ENCODE measurements at places on chromosomes 11 and 22.

DNA sequence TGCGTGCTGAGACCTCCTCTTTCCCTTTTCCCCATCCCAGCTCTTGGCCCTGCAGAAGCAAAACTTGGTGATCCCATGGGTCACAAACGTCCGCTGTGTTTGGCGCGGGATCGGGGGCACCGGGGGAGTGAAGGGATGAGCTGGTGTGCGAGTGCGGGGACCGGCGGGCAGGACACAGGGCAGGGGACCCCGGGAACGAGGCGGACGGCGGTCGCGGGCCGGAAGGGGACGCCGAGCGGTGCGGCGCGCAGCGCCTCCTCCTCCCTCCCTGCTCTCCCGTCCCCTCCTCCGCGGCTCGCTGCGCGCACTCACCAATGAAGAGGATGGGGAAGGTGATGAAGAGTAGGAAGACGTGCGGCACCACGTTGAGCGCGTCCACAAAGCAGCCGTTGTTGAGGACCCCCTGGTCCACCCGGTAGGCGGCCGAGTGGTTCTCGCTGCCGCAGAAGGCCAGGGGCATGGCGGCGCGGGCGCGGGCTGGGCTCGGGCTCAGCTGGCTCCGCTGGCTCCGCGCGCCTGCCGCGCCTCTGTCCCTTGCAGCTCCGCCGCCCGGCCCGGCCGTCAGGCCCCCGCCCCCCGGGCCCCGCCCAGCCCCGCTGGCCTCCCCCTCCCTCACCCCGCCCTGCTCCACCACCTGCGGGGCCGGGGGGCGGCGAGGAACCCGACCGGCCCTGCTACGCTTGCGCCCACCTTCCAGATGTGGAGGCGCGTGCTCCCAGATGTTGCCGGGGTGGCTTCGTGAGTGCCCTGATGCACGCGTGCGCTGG lies at the start of gene ABCC8:
ABCC8 (minus strand) TSS at position 529 of the 767 bp plus-strand sequence; CDS start at position 460, 69 bp downstream.
- DNase-seq: no peak

DNA sequence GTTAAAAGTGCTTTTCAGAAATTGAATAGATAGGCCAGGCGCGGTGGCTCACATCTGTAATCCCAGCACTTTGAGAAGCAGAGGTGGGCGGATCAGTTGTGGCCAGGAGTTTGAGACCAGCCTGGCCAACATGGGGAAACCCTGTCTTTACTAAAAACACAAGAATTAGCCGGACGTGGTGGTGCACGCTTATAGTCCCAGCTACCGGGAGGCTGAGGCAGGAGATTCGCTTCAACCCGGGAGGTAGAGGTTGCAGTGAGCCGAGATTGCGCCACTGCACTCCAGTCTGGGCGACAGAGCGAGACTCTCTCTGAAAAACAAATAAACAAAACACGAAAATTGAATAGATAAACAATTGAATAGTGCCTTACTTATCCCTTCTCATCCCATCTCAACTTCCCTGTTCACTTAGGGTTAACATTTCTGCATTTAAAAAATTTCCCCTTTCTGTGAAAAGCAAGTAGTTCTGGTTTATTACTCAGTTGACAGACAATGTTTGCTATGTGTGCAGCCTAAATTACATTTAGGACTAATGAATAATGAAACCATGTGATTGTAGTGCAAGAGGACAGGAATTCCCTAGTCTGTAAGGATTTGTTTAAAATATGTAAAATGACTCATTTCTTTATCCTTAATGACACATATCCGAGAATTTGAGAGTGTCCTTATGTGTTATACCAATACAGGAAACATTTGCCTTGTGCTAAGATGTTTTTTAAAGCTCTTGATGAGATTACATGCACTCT lies 6.0 kb downstream of the RNF169 start:
- DNase-seq: peak; percentile 98

- DNase-seq: no peak
Measured at GRCh38 chr11:113952588-113952987, 22.3 kb upstream of the HTR3A start.

- DNase-seq: no peak
Measured at GRCh38 chr11:127223026-127223425, 222.5 kb upstream of the KIRREL3 start.

- peak; percentile 82 for DNase-seq
Measured at GRCh38 chr11:65026810-65027209, 429 bp upstream of the SNX15 start.

DNA sequence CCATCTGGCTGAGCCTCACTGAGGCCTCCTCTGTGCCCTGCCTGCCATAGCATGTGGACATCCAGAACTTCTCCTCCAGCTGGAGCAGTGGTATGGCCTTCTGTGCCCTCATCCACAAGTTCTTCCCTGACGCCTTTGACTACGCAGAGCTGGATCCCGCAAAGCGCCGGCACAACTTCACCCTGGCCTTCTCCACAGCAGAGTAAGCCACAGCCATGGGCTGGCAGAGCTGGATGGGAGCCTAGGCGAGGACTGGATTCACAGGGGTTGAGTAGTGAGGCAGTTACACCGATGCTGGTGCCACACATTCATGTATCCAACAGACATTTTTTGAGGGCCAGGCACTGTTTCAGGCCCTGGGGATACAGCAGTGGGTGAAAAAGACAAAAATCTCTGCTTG lies 9.1 kb downstream of the SMTNL1 start:
- DNase-seq: no peak

DNA sequence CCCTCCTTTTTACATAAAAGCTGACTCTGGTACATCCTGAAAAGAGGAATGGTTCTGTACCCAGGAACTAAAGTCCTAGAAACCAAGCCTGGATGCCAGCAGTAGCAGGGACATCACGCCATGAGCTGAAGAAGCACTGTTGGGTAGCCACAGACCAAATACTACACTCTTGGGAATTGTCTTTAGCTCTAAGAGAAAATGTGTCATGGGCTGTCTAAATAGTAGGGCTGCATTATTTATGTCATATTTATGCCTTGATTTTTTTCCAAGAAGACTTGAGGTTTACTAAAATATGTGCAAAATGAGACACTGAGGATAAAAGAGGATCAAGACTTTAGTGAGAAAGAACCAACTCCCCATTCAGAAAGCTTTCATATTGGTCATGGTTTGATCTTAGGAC lies 213.6 kb downstream of the RAB38 start:
- DNase-seq: no peak

DNA sequence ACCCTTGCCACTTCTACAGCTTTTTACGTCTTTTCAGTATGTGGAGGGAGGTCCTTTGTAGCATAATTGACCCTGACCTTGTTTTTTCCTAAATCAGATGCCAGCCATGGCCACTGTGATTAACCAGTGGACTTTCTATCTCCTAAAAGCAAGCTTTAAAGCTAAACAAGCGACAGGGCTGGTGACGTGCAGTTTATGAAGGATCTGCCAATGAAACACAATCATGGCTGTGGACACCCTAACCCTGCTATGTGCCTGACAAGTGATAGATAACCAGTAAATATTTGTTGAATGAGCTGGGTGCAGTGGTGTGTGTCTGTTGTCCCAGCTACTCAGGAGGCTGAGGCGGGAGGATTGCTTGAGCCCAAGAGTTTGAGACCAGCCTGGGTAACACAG lies 64.2 kb downstream of the LIF start:
- DNase-seq: no peak

DNA sequence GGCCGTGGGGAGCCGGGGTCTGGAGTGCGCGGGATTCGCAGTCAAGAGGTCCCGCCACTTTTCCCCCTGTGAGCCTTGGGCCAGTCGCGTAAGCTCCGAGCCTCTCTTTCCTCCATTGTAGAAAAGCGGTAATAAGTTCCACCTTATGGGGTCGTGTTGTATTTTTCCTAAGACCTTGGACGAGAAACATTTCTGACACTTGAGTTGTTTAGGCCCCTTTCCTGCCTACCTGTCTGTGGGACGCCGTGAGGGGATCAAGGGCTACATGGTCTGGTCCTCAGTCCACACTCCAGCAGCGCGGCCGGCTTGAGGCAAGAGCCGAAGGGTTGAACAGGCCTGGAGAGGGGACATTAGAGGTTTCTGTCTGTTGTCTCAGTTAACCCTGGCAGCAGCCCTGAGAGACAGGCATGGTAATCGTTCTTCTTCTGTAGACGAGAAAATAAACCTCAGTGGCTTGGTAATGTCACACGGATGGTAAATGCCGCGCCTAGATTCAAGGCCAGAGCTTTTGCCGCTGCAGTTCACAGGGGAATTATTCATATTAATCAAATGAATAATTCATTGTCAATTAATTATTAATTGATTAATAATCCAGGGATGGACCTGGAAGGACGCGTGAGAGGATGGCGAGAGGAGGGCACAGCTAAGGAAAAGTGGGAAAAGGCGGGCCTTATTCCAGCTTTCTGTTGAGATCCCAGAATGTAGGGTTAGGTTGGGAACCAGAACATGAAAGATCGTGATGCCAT lies 545 bp downstream of the FEN1 start:
- no peak for DNase-seq

GRCh38 chr11:76317296-76317695 lies 63.6 kb downstream of the THAP12 start:
- no peak for DNase-seq

- no peak for DNase-seq
Measured at GRCh38 chr22:48436201-48436931, 1391.3 kb downstream of the BRD1 start.

- peak; percentile 73 for DNase-seq
Measured at GRCh38 chr11:2151500-2152257, 9.3 kb downstream of the INS start.

- DNase-seq: no peak
Measured at GRCh38 chr11:122265981-122266380, 150.0 kb upstream of the BLID start.

DNA sequence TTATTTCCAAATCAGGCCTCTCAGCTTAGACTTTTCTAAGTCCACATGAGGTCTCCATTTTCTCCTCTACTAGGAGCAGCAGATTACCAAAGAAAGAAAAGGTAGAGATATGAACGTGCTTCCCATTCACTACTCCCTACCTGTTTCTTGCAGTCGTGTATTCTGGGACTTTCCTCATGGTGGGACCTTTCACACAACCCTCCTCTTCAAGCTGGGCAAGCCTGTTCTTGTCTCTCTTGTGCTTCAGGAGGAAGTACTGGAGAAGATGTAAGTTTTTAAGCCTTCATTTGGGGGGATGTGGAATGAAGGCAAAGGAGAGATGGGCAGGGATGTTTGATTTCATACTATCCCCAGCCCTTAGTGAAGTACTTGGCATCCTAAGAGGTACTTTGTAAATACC lies 128.8 kb upstream of the SESN3 start:
- no peak for DNase-seq

DNA sequence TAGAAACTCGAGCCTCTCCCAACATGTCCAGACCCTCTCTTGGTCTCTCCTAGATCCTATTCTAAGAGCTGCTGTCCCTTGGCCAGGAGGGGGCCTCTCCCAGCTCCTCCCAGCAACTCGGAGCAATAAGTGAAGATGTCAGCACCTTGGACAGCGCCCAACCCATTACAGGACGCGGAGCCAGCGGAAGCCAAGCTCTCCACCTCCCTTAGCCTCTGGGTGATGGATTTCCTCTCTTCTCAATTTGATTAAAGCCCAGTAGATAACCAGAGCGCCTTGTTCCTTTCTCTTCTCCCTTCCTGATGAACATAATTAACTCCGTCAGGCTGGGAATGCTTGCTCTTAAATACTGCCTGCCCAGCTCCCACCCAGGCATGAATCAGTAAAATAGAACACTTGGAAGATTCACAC lies 26.2 kb upstream of the TPBGL start:
- peak; percentile 85 for DNase-seq

GRCh38 chr11:6755303-6755952 lies 16.3 kb downstream of the OR2AG2 start:
- DNase-seq: peak; percentile 49

DNA sequence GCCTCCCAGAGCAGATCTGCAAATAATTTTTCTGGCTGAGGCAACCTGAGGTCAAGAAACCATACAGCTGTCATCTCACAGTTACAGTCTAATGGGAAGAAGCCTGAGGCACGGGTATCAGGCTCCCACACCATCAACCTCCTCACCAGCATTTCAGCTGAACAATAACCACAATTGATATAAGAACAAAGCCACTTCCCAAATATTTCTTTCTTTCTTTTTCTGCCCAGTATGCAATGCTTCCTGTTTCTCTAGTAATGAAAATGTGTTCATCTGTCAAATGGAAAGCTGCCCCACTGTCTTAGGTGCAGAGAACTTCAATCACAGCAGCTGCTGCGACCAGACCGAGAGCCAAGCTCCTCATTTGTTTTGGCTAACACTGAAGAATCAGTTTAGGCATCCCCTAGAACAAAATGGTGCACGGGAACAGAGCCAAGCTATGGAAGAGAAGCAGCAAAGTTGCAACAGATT lies 108.4 kb downstream of the BLID start:
- no peak for DNase-seq

DNA sequence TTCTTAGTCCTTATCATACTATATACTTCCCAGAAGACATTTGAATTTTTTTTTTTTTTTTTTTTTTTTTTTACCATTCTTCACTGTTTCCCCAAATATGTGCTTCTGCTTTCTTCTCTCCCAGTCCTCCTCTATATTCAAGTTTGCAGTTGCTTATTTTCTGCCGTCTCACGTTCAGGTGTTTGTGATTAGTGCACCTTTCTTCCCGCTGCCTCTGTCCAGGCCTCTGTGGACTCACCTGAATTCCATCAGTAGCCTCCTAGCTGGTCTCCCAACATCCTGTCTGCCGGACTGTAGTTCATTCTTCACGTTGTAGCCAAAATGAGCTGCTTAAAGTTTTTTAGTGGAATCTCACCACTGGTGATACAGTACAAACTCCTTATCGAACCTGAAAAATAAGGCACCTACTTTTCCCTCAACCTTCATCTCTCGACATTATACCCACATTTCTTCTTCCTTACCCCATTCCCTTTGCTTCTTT lies 795 bp upstream of the MSANTD4 start:
- DNase-seq: no peak

- DNase-seq: no peak
Measured at GRCh38 chr11:126747315-126747714, 253.3 kb downstream of the KIRREL3 start.

DNA sequence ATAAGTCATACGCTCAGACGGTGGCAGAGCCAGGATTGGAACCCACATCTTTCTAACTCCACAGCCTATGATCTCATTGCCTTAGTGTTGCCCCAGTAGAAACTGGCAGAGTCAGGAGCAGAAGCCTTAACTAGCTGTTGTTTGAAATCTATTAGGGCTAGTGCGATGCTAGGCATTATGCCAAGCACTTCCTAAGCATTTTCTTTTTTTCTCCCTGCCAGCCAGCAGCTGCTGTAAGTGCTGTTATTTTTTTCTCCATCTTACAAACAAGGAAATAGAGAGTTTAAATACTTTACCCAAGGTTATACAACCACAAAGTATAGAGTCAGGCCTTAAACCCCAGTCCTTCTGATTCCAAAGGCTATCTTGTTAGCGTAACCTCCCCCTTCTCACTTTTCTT lies 161.0 kb upstream of the SORL1-AS1 start:
- DNase-seq: no peak

GRCh38 chr11:34262531-34263081 lies 95.2 kb downstream of the ABTB2 start:
- no peak for DNase-seq

- peak; percentile 74 for DNase-seq
Measured at GRCh38 chr22:41092847-41093411, 537 bp downstream of the EP300 start.

GRCh38 chr11:120334894-120335462 lies 1.2 kb upstream of the ARHGEF12 start:
- peak; percentile 88 for DNase-seq

GRCh38 chr22:22773979-22774604 lies 113.5 kb upstream of the IGLL5 start:
- DNase-seq: no peak

GRCh38 chr11:47987310-47987709 lies 7.0 kb downstream of the PTPRJ start:
- DNase-seq: no peak

Measured in RKO (cell line).